ENCODE measurements at places on chromosomes 2 and 18.

DNA sequence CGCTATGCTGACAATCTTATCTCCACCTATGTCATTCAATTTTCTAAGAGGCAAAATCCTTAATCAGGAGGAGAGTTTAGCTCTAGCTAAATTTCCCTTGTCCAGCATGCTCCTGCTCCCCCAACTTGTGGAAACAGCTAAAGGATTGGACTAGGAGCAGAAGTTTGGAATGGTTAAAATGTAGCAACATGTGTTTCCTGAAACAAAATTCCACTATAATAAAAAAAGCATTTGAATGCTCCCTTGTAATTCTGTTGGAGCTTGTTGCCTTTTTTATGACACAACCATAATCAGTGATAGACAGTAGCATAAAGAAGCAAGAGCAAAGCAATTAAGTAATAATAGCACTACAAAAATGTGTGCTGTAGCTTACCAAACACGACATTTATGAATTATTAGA is 6.9 kb downstream of the ACTR3 start:
- DNase-seq, result no peak

DNA sequence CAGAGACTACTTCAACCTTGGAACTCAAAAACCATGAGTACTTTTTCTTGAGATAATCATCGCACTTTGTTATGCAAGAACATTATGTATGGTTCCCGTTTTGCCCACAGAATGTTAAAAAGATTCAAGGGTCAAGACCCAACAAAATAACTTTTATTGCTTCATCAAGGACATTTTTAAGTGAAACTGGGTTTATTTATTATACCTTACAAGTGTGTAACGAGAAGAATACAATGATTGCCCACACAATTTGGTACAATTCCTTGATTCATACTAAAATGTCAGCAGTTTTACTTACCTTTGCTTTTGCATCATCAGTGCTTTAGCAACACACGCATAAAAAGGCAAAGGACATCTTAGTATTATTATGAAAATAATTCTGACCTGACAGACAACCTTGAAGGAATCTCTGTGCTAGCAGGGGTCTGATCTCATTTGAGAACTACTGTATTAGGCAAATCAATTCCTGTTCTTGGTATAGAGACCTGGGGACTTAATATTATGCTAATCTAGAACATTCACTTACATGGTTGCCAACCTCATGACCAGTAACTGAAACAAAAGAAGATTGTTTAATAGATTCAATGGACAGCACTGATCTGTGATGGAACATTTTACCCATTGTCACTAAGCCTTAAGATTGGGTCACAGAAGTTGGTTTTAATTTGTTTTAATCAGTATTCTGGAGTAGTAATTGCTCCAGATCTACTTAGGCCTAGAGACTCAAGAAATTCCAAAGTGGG is 16.2 kb downstream of the CCDC88A start:
- no peak for DNase-seq

DNA sequence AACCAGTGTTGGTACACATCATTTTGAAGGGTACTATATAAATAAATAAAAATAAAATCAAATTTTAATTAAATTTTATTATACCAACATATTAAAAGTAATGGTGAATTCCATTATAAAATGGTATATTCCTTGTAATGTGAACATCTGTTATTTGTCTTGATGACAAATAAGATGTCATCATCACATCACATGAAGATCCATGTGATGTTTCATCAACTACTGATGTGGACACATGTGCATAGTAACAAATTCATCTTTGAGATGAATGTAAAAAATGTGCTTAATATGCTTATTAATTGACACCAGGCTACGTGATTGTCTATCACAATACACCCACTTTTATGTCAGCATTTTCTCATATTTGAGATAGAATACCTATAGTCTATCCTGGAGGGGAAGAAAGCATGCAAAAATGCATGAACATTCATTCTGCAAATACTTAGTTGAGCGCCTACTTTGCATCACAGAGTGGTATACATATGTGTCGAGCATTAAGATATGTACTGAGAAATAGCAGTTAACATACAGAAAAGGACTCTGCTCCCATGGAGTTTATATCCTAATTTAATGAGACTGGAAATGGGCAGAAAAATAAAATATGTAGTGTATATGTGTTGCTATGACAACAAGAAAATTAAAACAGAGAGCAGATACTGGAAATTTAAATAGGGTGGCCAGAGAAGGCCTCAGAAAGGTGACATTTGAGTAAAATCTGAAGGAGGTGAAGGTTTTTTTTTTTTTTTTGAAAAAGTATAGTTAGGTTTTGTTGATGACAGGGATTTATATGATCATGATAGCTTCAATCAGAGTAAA is 281.1 kb downstream of the ARHGAP15 start:
- no peak for DNase-seq

DNA sequence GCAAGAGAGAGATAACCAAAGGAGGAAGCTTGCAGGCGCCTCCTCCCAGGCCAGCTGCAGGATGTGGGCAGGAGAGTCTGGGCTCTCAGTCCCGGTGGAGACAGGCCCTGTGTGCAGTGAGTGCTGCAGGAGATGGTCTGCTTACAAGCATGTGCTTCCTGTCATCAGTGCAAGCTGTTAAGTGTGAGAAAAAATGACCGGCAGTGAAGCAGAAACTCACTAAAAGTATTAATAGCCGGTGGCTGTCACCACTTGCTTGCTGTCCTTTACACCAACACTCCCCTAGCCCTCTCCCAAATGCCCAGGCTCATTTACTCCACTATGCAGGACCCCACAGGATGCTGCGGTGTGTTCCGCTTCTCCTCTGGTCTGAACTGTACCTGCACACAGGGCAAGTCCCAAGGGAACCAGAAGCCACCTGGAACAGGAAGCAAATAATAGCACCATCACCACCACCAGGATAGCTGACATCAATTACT is 435.6 kb upstream of the HS6ST1 start:
- no peak for DNase-seq

GRCh38 chr2:189440644-189440946 is 679 bp upstream of the WDR75 start:
- DNase-seq, result no peak

- no peak for DNase-seq
These were observed 175.6 kb downstream of the SUCLG1 start for GRCh38 chr2:84283506-84283905.

GRCh38 chr2:118836411-118836930 is 11.0 kb downstream of the EN1 start:
- DNase-seq, result no peak

- DNase-seq, result no peak
These were observed 244.1 kb downstream of the ICOS start for GRCh38 chr2:204180649-204181048.

- DNase-seq, result no peak
These were observed 24.5 kb upstream of the CD28 start for GRCh38 chr2:203681978-203682377.

- DNase-seq, result no peak
These were observed 67.3 kb downstream of the CAMKMT start for GRCh38 chr2:44429034-44429433.

DNA sequence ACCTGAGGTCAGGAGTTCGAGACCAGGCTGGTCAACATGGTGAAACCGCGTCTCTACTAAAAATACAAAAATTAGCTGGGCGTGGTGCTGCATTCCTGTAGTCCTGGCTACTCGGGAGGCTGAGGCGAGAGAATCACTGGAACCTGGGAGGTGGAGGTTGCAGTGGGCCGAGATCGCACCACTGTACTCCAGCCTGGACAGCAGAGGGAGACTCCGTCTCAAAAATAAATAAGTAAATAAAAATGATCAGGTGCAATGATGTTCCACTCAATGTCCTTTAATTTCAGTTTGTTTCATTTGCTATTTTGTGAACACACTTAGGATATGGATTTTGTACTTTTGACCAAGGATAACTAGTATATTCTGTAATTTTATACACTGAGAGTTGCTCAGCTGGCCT is 9.3 kb downstream of the HADHA start:
- no peak for DNase-seq

Measured in skeletal muscle cell (primary cell).